ENCODE measurements at places on chromosomes 3 and 15.

DNA sequence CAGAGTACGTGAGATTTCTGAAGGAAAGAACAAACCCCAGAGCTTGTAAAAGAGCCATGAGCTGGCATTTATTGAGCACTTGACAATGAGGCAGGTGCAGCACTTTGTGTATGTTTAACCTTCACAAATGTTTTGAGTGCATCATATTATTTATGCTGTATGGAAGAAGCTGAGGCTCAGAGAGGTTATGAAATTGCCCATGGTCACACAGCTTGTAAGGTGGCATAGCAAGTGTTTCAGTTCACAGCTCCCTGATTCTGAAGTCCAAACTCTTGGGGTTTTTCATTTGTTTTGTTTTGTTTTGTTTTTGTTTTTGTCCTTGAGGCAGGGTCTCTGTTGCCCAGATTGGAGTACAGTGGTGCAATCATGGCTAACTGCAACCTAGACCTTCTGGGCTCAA is 25.1 kb upstream of the ADAMTS7 start:
- no peak for DNase-seq

DNA sequence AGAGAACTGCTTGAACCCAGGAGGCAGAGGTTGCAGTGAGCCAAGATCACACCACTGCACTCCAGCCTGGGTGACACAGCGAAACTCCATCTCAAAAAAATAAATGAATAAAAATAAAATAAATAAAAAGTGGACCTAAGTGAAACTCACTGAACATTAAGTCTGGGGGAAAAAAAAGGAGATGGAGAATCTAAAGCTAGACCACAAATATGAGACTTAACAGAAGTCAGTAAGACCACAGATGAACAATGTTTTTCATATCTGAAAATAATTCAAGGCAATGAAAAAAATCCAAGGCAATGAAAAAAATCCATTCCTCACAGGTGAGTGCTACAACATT is 18.6 kb downstream of the ANXA2 start:
- DNase-seq, result no peak

DNA sequence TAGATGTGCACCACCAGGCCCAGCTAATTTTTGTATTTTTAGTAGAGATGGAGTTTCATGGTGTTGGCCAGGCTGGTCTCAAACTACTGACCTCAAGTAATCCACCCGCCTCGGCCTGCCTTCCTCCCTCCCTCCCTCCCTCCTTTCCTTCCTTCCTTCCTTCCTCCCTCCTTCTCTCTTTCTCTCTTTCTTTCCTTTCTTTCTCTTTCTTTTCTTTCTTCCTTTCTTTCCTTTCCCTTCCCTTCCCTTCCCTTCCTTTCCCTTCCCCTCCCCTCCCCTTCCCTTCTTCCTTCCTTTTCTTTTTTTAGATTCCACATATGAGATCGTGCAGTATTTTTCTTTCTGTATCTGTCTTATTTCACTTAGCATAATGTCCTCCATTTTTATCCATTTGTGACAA is 81.3 kb downstream of the FAM81A start:
- no peak for DNase-seq

DNA sequence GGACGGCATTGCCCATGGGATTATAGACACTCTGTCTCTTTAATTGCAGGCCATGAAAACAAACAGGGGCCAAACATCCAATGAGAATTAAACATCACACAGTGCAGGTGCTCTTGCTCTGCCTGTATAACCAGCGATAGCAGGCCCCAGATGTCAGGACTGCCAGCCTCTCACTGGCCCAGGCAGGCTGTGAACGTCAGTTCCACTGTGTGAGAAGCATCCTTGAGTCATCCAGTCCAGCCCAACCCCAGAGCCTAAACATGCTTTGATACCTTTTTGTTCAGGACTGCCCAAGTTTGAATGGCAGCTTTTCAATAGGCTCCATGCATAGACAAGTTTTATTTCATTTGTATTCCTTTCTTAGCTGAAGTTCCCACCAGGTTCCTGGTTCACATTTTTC is 189.8 kb downstream of the SLCO3A1 start:
- no peak for DNase-seq

- DNase-seq, result no peak
Observed at GRCh38 chr15:35595656-35596055, 49.7 kb upstream of the DPH6 start.

DNA sequence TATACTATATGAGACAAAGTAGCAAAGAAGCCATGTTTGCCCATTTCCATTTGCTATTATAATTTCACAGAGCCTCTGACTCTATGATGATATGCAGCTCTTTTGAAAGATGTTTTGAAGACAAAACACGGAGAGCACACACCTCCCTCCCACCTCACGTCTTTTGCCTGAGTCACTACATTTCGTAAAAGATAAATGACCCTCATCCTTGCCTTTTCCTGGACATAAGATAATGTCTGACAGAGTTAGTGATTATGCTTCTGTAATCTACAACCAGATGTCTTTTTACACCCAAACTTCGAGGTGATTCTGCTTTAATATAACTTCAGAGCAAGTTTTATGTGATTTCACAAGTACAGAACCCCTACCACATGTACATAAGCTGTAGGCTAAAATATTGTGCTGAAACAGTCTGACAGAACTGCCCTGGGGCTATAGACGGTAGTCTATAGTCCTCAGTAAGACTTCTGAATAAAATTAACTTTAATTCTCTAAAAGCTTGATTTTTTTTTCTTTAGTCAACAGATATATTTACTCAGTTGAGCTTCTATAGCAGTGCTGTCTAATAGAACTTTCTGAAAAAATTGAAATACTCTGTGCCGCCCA is 99.9 kb downstream of the CD200R1L start:
- DNase-seq, result no peak

GRCh38 chr15:41735046-41735445 is 39.2 kb upstream of the MAPKBP1 start:
- DNase-seq, result no peak

GRCh38 chr3:151949706-151950105 is 76.3 kb downstream of the SUCNR1 start:
- no peak for DNase-seq

DNA sequence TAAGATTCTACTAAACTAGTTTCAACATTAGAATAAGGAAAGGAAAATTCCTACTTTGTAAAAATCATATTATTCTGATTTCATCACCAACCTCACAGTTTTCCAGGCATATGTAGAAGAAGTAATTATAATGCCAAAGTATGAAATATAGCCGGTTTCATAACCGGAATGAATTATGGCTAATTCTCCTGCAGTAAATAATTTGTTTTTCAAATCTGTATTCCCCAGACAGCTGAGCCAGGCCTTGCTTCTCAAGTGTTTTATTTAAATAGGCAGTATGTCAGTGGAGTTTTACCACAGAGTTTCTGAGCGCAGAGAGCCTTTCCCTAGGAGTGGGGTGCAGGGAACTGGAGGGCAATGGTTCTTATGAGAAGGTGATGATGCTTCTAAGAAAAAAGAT is 8.7 kb upstream of the CPA3 start:
- DNase-seq, result no peak

GRCh38 chr3:65752636-65753035 is 286.1 kb downstream of the MAGI1 start:
- no peak for DNase-seq

DNA sequence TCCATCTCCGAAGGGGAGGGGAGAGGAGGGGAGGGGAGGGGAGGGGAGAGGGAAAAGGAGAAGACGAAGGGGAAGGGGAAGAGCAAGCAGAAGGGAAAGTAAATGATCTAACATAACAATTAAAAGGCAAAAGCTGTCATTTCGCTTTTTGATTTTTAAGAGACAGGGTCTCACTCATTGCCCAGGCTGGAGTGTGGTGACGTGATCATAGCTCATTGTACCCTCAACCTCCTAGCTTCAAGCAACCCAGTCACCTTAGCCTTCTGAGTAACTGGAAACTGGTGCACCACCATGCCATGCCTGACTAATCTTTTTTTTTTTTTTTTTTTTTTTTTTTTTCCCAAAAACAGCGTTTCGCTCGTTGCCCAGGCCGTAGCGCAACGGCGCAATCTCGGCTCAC is 22.6 kb downstream of the ADAM10 start:
- DNase-seq, result no peak

DNA sequence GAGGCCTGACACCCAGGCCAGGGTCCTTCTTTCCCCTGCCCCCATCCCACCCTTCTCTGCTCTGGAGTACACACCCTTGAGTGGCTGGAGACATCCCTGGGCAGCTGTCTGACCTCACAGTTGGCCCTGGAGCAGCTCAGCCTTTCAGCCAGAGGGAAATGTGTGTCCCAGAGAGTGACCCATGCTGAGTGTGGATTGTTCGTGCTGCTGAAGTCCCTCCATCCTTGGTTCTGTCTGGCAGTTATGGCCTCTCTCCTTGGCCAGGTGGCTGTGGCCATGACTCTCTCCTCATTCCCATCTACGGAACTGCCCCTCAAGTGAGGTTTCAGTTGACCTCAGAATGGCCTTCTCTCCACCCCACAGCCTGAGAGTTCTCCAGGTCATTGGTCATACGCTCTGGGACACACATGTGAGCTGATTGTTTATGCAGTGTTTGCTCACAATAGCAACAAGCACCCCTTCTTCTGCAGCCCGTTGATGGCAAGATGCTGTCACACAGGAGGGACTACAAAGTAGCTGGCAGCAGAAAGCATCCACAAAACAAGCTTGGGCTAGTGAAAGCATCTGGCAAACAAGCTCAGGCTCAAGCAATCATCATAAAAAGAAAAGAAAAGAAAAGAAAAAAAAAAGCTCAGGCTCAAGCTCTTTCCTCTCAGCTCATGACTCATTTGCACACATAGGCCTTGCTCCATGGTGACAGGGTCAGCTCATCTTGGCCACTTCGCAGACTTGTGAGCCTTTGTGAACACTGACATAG is 55.3 kb upstream of the ITGA11 start:
- DNase-seq, result no peak

All from T-helper 1 cell (primary cell).